ENCODE measurements at places on chromosomes 3 and 15. TPM values are rescaled to one million over a fixed set of nuclear protein-coding genes. Genes with fewer than 3 reads are reported as not detected.

Gene C3orf20
- not detected for total RNA-seq

Gene ATP8B4
- total RNA-seq = 0.42 TPM

Gene TUSC7
- not detected for total RNA-seq

Gene ZNF660
- total RNA-seq = 4.2 TPM

Gene RTP4
- total RNA-seq = not detected

Gene ARRDC4
- total RNA-seq = 11.0 TPM

Gene THRB
- not detected for total RNA-seq

Gene CHRM5
- total RNA-seq = not detected

Gene PPM1L
- 0.89 TPM for total RNA-seq

Gene HRG
- total RNA-seq = not detected

Gene RASGRP1
- 0.88 TPM for total RNA-seq

Gene SCG5
- total RNA-seq = 30.9 TPM

Gene HAPLN3
- 7.3 TPM for total RNA-seq

Gene ONECUT1
- not detected for total RNA-seq

Gene NKIRAS1
- 7.3 TPM for total RNA-seq

Gene ST8SIA2
- not detected for total RNA-seq

Gene FSIP1
- 0.65 TPM for total RNA-seq

Gene TP63
- not detected for total RNA-seq

Gene NR2E3
- under 0.01 TPM for total RNA-seq

Gene SCG3
- not detected for total RNA-seq

Gene STAB1
- 1.1 TPM for total RNA-seq

Gene EFHB
- 0.42 TPM for total RNA-seq

Gene PLSCR4
- total RNA-seq = 9.3 TPM

Gene CSPG5
- total RNA-seq = 0.30 TPM

Gene LSMEM2
- not detected for total RNA-seq

Gene ZBTB11
- total RNA-seq = 30.2 TPM

Gene ACVR2B
- total RNA-seq = 2.4 TPM

Gene TMCO5A
- total RNA-seq = not detected

Gene CPNE9
- total RNA-seq = not detected

Gene EPB42
- total RNA-seq = not detected

Gene SMCO1
- total RNA-seq = not detected

Gene MKRN2OS
- total RNA-seq = not detected

Gene TTC21A
- total RNA-seq = 3.5 TPM

Gene LDHAL6B
- not detected for total RNA-seq

Gene C3orf52
- 10.7 TPM for total RNA-seq

Gene GASK1A
- total RNA-seq = 1.5 TPM

Gene RLBP1
- not detected for total RNA-seq

Gene OR5K3
- not detected for total RNA-seq

Gene GOLGA6L4
- 0.78 TPM for total RNA-seq
